Effector memory CD8-positive, alpha-beta T cell (primary cell): ENCODE measurements at places on chromosomes 12 and 14.
A peak's percentile ranks its signal among the peaks of the same experiment; 100 is the strongest.

DNA sequence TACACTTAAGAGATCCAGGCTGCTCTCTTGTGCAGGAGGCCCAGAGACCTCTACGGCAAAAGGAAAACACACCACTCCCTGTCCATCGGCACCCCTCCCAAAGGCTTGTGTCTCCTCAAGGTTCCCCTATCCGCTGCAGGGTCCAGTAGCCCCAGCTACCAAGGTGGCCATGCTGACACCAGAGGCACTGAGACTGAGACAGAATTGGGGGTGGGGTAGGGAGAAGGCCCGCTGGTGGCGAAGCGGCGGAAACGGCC is 590 bp downstream of the DDIT3 start:
- DNase-seq = peak; percentile 14

DNA sequence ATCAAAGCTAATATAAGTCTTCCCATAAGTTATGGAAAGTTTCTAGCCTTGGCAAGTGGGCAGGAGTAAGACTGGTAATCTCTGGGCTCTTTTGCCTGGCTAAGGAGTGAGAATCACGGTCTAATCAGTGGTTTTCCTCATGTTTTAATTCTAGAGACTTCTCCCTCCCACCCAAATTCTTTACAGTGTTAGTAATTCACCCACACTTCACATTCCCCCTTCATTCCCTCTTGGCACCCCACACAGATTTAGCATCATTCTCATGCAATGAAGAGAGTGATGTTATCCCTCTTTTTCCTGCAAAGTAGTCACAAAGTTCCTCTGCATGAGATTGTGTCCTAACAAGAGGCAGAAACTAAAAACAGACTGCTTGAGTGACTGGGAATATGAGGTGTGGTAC is 28.6 kb upstream of the CACNA2D4 start:
- no peak for DNase-seq

DNA sequence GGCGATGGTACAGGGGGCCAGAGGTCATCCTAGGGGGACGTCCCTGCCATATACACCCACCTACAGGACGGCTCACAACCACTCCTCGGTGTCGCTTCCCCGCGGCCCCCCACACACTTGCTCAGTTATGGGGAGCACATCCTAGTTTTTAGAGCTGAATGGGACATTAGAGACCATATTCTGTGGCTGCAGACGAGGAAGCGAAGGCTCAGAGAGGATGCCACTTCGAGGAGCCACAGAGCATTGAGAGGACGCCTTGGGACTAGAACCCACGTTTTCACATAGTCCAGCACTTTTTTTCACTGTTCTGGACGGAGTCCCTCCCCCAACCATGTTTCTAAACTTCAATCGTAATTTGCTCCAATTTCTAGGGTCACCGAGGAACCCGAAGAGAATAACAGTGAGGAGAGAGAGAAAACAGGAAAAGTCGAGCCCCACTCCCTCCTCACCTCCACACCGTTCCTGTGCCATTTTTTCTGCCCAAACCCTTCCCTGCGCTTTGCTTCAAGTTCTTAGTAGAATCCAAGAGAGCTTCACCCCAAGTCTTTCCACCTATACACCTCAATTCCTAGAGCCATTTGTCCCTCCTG is 641 bp upstream of the ASCL1 start:
- DNase-seq = no peak

DNA sequence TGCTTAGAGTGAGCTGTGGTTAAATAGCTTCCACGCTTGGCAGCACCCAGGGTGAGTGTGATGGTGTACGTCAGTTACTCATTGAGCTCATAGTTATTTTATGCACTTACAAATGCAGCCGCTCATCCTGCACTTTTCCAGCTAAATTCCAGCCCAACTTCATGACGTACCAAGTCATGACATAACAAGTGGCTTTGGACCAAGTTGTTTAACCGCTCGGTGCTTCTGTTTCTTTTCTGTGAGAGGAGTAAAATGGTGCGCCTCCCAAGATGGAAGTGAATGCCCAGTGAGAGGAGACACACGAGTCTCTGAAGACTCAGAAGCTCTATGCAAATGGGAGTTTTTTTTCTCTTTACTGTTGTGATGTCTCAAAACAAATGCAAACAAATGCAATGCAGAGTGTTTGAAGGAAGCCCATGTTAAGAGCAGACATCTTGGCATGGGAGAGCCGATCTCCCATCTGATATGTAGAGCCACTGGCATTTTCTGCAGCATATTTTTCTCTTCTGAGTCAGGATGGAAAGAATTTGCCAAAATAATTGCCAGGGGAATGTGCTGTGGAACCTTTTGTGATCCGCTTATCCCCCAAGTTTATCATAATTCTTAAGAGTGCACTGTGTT is 72.2 kb downstream of the FBXW8 start:
- no peak for DNase-seq

GRCh38 chr12:6241495-6241894 is 41.3 kb downstream of the CD9 start:
- no peak for DNase-seq

DNA sequence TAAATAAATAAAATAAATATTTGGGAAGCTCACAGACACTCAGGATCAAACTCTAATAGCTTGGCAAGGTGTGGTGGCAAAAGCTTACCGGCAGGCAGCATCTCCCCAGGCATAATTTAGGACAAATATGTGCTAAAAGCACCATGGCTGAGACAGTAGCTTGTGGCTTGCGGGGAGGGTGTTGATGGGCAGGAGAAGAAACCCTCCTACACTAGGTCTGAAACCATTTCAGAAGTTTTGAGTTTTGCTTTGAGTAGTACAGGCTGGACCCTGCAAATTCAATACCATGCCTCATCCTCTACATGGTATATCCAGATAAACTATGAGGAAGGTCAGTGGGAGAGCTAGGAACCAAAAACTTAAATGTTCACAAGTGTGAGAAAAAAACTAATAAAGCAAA is 33.1 kb downstream of the MAP3K9 start:
- no peak for DNase-seq

GRCh38 chr12:185576-185955 is 28.4 kb downstream of the SLC6A12 start:
- DNase-seq = no peak

- DNase-seq = no peak
Observed at GRCh38 chr12:99004799-99005466, 359.8 kb downstream of the APAF1 start.

DNA sequence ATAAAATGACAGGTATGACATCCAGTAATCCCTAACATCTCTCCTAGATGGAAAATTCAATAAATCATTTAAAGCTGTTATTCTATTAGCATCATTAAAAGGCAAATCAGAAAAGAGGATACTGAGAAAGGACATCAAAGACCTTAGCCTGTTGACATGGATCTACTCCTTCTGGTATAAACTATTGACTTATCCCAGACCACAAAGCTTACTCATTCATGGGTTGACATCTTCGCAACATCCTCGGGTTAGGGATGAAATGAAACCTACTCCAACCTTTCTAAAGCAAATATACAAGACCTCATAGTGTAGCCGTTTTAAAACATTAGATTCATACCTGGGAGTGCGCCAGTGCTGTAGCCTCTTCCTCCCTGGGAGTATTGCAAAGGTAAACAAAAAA is 191.5 kb upstream of the BTG1 start:
- DNase-seq = no peak
